ENCODE measurements at places on chromosomes 2 and 18.

DNA sequence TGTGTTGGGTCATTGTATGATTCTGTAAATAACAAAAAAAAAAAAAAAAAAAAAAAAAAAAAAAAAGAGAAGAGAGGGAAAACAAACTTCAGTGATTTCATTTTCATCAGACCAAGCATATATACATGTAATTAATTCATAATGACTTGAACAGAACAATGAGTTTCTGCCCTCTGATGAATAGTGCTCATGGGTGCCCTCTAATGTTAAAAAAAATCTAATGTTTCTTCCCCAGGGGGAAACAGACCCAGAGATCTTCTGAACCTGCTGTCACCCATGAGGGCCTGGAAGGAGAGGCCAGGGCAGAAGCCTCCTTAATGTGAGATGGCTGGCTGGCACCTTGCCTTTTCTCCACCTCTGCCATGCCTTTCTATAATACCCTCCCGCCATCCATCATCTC, 289.2 kb downstream of the ZNF521 start:
- DNase-seq, result no peak

DNA sequence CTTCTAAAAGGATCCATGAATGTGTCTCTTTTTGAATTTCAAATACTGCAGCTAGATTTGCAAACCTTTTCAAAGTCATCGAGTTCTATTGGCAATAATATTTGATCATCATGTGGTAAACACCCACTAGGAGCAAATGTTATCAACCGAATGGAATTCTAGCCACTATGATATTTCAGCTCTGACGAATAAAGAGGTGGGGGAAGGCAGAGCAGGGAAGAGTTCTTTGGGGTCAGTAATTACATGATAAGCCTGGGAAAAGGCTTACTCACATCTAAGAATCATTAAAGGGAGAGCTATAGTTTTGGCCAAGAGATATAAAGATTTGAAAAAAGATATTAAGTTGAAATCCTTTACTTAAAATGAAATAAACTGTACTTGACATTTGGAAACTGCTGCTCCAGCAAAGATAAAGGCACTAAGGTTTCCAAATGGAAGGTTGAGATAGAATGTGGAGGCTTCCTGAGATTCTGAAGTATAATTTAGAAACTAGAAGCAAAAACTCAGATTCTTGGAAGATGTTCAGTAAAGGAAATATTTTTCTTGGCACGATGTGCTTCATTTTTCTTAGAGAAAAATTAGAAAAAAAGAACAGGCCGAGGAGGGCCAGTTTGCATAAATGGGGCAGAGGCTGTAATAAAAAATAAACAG, 104.7 kb upstream of the ARHGAP28 start:
- DNase-seq, result no peak

- no peak for DNase-seq
Measured at GRCh38 chr2:41920812-41921211, 127.0 kb upstream of the PKDCC start.

DNA sequence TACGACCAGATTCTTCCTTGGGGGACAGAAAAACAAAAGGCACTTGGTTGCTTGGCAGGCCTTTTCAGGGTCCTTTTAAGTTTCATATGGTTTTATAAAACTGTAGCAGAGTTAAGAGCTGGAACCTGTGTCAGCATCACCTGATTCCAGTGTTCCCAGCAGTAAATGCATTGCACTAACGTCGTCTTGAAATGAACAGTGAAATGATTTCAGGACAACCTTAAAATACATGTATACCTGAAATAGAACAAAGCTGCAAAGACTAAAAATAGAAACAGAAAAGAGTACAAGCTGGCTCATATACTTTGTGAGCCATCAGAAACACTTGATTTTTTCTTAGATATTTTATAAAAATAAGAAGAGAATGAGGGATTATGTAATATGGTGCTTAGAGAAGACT, 51.9 kb downstream of the ACSL3 start:
- DNase-seq, result no peak

DNA sequence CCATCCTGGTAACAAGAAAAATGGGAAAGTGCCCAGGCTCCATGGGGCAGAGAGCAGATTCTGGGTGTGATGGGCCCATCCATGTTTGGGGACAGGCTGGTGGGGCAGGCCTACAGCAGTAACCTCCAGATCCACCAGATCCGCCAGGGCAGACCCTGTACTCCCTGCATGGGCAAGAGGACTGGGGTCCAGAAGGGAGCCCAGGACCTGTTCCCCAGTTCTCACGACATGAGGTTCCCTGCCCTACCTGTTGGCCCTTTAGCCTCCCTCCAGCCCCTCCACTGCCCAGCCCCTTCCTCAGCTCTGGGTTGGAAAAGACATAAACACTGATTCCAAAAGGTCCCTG, 38.7 kb downstream of the EMX1 start:
- no peak for DNase-seq

DNA sequence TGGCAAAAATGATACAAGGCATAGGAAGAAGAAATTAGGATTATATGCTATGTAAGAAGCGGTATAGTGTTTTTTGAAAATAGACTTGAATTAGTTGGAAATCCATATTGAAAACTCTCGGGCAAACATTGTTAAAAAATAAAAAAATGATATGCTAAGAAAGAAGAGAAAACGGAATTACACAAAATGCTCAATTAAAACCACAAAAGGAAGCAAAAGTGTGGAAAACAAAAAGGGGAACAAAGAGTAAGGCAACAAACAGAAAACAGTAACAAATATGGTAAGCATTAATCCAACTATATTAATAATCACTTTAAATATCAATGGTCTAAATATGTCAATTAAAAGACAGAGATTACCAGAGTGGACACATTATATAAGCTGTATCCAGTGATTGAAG, 58.4 kb downstream of the TXNL1 start:
- no peak for DNase-seq

GRCh38 chr2:175855236-175855635, 146.8 kb downstream of the LNPK start:
- no peak for DNase-seq

DNA sequence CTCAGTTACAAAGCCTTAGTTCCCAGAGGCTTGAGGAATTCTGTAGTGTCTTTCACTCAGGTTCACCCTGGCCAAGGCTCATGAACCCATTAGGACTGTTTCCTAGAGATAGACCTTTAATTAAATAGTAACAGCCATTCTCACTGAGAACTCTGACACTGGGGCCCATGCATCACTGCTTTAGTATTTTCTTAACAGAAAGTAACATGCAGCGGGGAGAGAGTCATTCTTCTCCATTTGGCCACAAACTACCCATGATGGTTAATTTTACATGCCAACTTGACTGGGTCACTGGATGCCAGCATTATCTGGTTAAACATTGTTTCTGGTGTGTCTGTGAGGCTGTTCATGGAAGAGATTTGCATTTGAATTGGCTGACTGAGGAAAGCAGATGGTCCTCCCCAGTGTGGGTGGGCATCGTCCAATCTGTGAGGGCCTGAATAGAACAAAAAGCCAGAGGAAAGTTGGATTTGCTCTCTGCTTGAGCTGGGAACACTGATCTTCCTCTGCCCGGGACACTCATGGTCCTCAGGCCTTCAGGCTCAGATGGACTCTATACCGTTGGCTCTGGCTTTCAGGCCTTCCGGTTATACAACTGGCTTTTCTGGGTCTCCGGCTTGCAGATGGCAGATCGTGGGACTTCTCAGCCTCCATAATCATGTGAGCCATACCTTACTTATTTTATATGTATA, 5.6 kb upstream of the CPLX4 start:
- DNase-seq, result no peak

DNA sequence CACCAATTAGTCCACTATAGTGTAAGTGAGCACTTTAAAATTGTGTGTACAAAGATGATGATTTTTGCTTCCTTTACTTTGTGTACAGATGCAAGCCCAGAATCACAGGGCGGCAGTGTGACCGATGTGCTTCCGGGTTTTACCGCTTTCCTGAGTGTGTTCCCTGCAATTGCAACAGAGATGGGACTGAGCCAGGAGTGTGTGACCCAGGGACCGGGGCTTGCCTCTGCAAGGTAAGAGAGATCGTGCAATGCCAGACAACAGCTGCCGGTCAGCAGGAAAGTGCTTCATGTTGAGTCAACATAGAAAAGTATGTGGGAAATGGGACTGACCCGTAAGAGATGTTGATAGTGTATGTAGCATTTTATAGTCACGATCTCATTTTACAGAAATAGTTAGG, 156.8 kb upstream of the TTC39C start:
- DNase-seq, result no peak

DNA sequence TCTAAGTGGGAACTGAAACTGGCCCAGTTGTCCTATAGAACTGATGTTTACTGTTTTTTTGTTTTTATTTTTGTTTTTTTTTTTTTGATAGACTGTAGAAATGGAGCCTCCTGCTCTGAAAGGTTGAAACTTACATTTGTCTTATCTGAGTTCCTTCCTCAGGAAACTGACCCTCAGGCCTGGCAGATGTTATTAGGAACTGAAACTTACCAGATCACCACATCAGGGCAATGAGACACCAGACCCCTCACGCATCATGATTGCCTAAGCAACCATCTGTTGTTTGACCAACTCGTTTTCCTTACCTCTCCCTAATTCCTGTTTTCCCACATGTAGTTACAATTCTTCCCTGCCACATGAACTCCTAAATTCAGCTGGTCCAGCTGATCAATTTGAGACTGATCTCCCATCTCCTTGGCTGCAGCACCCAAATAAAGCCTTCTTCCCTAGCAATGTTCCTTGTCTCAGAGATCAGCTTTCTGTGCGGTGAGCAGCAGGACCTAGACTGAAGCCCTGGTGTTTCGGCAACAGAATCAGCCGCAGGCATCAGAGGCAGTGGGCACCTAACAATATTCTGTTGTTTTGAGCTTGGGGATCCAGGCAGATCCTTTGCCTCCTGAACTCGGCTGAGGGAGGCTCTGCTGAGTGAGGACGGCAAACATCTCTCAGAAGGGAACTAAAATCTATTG, 96.8 kb downstream of the MSH2 start:
- DNase-seq, result no peak

DNA sequence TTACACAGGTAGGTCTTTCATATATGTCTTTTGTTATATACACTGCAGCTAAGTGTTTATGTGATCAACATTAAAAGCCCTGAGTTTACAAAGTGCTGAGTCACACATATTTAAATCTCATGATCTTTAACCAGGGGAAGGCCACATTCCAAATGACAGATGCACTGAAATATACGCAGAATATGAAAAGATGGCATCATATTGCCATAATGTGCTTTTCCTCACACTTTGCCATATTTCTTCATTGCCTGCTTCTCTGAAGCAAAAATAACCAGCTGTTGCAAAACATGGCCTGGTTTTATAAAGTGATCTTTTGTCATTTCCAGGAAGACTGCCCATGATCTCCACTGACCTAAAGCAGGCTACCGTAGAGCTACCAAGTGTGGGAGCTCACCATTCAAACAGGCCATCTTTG, 93.5 kb upstream of the MAPRE2 start:
- no peak for DNase-seq

GRCh38 chr18:58862851-58863538, 1.7 kb upstream of the ZNF532 start:
- no peak for DNase-seq

DNA sequence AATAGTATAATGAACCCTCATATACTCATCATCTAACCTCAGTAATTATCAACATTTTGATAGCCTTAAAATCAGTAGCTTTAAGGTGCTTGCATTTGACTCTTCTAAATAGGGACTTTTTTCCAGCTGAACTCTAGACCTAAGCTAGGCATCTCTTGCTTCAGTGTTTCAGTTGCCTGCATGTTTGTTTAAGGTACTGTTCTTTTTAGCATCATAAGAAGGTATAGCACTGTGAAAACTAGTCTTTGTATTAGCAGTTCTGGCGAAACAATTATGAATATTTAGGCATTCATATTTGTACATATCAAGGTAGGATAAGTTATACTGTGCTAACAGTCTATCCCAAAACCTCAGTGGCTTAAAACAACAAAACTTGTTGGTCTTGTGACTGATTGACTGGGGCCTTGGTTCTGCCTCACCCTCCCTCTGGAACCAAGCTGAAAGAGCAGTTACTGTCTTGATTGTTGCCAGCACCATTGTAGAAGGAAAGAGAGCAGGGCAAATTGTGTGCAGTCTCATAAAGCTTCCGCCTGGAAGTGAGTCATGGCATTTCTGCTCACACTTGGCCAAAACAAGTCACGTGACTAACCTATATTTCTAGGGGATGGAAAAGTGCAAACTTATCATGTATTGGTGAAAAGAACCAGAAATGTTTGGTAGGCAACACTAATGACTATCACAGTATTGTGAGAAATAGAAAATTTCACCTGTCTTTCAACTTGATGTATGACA, 24.3 kb downstream of the GALNT1 start:
- no peak for DNase-seq

- no peak for DNase-seq
Measured at GRCh38 chr18:24869285-24869684, 408.8 kb downstream of the HRH4 start.

DNA sequence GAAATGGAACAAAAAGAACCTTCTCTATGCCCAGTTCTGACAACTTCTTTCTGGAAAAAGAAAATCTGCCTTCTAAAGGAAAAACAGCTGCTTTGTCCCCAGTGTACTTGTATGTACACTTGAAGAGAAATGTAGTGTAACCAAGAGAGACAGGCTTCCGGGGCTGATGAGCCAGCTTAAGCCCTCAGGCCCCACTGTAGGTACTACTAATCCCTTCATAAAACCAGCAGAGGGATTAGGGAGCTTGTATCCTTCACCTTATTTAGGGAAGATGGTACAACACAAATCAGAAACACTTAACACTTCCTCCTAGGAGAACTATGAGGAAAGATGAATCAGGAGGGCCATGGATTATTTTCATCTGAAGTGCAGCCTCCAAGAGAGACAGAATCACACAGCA, 18.8 kb upstream of the SUCLG1 start:
- DNase-seq, result no peak

DNA sequence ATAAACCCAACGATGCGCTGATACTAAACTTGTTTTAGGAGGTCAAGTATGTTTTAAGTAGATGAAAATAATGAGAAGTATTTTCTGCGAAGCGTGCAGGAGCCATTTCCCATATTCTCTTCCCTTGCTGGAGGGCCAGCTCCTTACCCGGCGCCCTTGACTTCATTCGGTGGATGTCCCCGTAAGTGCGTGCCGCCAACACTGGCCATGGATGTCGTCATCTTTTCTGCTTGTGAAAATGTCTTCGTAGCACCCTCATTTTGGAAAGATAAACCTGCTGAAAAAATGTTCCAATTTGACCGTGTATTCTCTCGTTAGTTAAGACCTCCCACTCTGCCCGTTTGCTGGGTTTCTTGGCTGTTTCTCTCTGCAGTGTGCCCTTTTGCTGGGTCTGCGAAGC, 127.5 kb downstream of the RTP5 start:
- DNase-seq, result no peak

DNA sequence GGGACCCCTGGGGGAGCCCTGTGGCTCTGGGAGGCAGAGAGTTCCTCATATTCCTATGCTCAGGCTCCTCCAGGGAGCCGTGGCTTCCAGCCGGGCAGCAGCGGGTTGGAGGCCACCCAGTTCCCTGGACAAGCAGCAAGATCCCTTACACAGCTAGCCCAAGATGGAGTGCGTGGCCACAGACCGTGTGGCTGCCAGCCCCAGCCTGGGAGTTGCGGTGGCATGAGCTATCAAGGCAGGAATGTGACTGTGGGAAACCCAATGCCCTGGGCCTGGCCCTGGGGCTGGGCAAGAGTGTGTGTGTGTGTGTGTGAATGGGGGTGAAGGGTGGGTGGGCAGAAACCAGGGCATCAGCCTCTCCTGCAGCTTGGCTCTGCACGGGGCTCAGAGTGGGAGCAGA, 130.5 kb downstream of the DYSF start:
- no peak for DNase-seq
